T-helper 1 cell treated with Interleukin-12 subunit alpha and Interleukin-12 subunit beta and Interleukin-4 antibody, amounts not matched to agents 30 ng/mL and 1 ng/mL, for 36 hours (primary cell): ENCODE measurements at places on chromosomes 1 and 21. TPM values are rescaled to one million over a fixed set of nuclear protein-coding genes. Genes with fewer than 3 reads are reported as not detected.

Gene HES3
- not detected in 2 replicates for total RNA-seq

Gene AJAP1
- total RNA-seq = not detected in 2 replicates

Gene LCE1B
- not detected in 2 replicates for total RNA-seq

Gene GBP2
- total RNA-seq = 196 and 198 TPM in 2 replicates

Gene ETNK2
- not detected in 2 replicates for total RNA-seq

Gene TPR
- 244 and 250 TPM in 2 replicates for total RNA-seq

Gene SLC39A1
- total RNA-seq = 64.2 and 65.1 TPM in 2 replicates

Gene NBPF6
- 0.39 and 0.46 TPM in 2 replicates for total RNA-seq

Gene SMPDL3B
- 0.44 and 0.54 TPM in 2 replicates for total RNA-seq

Gene DDI2
- 36.3 and 39.6 TPM in 2 replicates for total RNA-seq

Gene BTG2
- 170 and 175 TPM in 2 replicates for total RNA-seq

Gene PDZK1
- total RNA-seq = 0.20 and 0.49 TPM in 2 replicates

Gene AMPD1
- total RNA-seq = not detected in 2 replicates
